Activated T-helper 9 cell treated with anti-CD3 and anti-CD28 coated beads, Interleukin-2, amount 50 U/mL, for 16 hours (primary cell): ENCODE measurements at places on chromosomes 4 and X.

GRCh38 chrX:112761242-112762207 lies 79.1 kb downstream of the AMOT start:
- DNase-seq = no peak

- no peak for DNase-seq
These were observed 46.8 kb upstream of the BCOR start for GRCh38 chrX:40144576-40144975.

DNA sequence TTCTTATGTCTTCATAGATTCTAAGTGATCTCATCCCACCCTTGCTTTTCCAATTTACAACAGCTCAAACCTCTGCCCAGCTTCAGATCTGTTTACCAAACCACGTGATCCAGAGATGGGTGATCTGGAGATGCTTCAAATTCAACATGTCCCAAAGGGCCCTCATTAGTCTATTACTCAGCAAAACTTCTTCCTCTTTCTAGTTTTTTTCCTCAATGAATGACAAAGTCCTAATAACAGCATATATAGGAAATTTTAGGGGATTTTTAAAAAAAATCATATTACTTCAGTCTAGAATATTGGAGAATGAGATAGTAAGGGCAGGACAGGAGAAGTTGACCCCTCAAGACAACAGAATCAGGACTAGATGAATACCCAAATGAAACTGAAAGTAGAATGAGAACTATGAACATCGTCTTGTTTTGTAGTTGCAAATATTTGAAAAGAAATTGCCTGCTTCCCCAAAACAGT lies 127.1 kb downstream of the CFAP299 start:
- DNase-seq = no peak

DNA sequence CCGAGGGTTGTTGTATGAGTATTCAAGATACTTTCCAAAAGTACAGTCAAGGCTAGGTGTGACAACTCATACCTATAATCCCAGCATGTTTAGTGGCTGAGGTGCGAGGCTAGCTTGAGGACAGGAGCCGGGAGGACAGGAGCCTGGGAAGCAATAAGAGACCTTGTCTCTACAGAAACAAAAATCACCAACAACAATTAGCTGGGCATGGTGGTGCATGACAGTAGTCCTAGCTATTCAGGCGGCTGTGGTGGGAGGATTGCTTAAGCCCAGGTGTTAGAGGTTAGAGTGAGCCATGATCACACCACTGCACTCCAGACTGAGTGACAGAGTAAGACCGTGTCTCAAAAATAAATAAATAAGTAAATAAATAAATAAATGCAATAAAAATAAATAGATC lies 91.6 kb downstream of the TLL1 start:
- DNase-seq = no peak

- DNase-seq = no peak
These were observed 38.4 kb downstream of the PHKA2 start for GRCh38 chrX:18945483-18945882.

DNA sequence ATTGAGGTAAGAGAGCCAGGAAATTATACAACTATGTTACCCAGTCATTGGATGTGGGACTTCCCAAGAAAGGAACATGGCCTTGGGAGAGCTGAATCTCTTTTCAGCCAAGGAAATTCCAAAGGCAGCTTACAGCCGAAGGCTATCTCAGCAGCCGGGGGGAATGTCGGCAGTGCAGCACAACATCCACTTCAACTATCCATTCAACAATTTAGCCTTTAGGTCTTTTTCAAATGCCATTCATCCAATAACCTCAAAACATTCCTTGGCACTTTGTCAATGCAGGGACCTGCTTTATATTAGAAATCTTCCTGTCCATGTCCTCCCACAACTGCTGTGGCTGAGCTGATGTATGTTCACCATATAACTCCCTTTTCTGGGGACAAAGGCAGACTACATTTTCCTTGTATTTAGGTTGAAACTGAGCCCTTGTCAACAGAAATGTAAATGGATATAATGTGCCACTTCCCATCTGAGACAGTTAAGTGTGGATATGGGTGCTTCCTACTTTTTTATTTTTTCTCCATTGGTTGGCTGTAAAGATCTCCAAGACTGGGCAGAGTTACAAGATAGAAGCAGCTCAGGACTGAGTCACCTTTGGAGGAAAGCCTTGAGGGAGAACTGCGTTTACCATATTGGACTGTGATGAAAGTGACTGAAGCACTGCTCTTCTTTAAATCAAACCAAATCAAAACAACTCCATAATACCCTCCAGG lies 94.8 kb downstream of the GPRIN3 start:
- no peak for DNase-seq

DNA sequence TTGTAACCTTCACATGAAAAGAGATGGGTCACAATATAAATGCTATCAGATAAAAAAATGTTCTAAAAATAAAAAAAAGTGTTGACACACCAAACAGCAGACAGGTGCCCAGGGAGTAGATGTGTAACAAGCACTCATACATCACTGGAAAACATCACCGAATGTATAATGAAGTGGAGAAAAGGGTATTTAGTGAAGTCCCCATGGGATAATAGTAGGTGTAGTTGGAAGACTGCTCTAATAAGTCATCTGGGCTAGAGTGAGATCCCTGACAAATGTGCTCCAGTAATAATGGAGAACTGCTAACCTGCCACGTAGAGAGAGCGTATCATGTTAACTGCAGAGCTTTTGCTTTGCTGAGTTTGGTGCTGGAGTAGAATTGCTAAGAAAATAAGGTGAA lies 152.0 kb downstream of the GRIA2 start:
- DNase-seq = no peak

DNA sequence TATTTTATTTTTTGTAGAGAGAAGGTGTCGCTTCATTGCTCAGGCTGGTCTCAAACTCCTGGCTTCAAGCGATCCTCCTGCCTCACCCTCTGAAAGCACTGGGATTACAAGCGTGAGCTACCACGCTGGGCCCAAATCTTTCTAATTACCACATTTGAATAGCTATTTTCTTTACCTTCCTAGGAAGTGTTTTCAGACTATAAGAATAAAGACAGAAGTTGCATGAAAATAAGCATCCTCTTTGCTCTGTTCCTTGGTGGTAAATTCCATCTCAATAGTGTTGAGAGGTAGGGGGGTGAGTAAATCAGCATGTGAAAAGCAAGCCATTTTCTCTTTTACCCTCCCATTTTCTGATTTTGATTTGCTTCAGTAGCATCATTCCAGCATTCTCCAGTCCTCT lies 122.4 kb downstream of the LARP7 start:
- no peak for DNase-seq

GRCh38 chr4:156609421-156609820 lies 362.2 kb downstream of the PDGFC start:
- DNase-seq = no peak

GRCh38 chr4:40246011-40246900 lies 49.4 kb downstream of the RHOH start:
- DNase-seq = no peak

GRCh38 chr4:108556166-108556565 lies 64.2 kb upstream of the RPL34 start:
- no peak for DNase-seq

GRCh38 chr4:52715255-52715897 lies 35.8 kb downstream of the ERVMER34-1 start:
- no peak for DNase-seq

DNA sequence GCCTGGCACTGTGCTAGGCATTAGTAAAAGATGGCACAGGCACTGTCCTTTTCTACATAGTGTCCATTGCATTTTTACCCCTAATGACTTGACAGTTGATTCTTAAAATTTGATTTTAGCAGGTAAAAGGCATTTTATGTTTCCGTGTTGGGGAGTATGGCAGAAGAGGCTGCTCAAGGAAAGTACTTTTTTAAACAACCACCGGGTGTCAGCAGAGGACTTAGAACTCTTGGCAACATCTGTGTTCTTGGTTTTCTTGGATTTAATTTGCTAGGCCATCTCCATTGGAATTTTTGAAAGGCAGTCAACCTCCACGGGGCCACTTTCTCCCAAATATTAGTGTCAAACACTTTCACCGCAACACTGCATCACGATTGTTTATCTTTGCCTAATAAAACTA lies 102.9 kb downstream of the TSPAN7 start:
- no peak for DNase-seq

DNA sequence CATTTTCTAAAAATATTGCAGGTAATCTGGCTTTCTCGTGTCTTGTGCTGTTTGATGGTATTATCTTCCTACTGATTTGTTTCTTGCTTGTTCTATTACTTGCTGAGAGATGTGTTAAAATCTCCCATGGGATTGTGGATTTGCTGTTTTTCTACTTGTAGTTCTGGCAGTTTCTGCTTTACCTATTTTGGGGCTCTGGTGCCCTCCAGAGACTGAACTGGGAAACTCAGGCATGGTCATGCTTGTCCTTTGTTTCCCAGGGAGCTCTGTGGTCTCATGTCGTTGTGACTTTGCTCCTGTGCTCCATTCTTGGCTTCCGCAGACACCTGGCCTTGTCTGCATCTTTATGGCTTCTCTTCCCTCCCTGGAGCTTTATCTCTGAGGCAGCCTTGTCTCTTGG lies 39.5 kb downstream of the NSD2 start:
- DNase-seq = no peak

GRCh38 chr4:36321176-36321575 lies 39.8 kb downstream of the DTHD1 start:
- no peak for DNase-seq

DNA sequence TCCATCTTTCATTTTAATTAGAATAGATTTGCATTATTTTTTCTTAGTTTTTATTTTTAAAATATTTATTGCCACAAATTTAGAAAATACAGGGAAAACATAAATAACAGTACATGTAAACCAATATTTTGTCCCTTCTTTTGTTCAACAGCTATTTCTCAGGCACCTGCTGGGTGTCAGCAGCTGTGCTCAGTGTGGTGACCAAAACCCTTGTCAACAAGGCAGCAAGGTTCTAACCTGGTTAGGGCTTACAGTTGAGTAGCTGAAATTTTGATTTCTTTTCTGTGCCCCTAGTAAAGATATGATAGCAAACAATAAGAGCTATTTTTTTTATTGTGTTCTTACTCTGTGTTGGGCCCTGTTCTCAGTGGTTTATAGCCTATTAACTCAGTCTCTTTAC lies 128.1 kb downstream of the PTTG2 start:
- no peak for DNase-seq

DNA sequence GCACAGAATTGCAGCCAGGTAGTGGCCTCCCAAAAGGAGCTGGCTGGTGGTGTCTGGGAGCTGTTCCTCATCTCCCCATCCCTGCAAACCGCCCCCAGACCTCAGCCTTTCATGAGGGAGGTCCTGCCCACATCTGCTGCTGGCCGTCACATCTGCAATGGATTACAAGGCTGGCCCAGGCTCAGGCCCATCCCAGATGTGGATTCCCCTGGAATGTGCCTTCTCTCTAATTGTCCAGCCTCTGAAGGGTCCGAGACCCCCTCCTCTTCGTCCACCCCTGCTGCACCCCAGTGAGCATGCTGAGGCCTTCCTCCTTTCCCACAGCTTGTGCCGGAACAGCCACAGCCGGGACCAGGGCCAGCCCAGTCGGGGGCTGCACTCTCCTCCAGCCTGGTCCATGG lies 115.0 kb upstream of the NALF2 start:
- no peak for DNase-seq

DNA sequence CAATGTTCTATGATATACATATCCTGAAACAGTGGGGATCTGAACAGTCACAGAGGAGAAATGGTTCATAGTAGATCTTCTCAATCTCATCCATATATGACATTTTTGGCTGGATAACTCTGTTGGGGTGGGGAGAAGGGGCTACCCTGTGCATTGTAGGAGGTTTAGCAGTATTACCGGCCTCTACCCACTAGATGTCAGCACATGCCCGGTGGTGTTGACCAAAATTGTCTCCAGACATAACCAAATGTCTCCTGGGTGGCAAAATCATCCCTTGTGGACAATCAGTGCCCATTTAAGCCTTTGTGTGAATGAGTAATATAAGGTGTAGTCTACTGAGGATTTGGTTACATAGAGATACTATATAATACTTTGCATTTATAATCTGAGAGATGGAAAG lies 89.9 kb downstream of the PLS3 start:
- no peak for DNase-seq

DNA sequence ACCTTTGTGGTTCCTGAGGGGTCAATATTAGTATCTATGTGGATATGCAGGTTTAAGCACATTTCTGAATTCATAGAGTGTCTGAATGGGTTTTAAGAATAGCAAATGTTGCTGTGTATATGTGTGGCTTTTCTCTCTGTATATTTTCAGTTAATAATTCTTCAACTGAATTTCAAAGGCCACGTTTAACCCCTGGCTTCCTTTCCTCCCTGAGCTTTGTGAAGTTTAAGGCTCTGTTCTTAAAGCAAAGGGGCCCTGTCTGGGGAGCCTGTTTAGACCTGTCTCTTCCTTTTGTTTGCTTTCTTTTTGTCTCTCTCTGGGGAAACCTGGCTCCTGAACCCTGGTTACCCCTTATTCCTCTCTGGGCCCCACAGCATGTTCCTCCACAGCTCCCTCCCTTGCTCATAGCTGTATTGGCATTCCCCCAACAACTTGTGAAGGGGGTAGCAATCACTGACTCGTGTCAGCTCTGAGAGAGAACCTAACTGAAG lies 139.1 kb downstream of the COL4A6 start:
- no peak for DNase-seq

GRCh38 chr4:98092833-98093439 lies 50.3 kb downstream of the STPG2 start:
- no peak for DNase-seq

DNA sequence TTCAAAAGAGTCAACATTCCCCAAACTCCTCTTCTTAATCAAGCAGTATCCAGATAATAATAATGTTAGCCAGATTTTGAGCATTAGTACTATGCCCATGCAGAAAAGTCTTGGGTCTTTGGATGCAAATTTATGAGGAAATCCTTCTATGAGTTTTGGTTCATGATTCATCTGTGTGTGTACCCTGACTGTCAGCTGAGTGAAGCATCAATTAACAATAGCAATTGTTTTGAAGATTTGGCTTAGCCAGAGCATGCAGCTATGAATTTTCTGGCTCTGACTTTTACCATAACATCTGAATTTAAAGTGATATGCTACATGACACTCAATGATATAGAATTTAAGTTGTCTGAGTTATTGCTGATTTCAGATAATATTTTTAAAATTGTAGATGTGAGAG lies 145.8 kb downstream of the KLHL4 start:
- DNase-seq = no peak

DNA sequence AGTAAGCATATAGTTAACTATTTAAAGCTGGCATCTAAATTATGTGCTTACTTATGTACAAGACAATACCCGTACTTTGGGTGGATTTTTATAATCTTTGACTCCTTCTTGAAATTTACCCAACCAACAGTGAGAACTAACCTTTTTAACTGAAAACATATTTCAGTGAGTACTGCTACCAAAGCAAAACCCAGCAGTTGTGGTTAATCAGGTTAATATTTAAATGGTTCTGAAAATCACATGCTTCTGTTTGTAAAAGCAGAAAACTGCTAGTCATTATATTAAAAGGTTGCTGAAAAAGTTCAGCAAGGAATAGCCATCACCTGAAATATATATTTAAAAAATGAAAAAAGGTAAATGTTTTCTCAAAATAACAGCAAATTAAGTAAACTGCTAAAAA lies 20.0 kb downstream of the UBE2D3 start:
- no peak for DNase-seq

- DNase-seq = no peak
These were observed 249.9 kb downstream of the HNRNPD start for GRCh38 chr4:82123934-82124333.
